ENCODE measurements at places on chromosomes 6 and 20.

DNA sequence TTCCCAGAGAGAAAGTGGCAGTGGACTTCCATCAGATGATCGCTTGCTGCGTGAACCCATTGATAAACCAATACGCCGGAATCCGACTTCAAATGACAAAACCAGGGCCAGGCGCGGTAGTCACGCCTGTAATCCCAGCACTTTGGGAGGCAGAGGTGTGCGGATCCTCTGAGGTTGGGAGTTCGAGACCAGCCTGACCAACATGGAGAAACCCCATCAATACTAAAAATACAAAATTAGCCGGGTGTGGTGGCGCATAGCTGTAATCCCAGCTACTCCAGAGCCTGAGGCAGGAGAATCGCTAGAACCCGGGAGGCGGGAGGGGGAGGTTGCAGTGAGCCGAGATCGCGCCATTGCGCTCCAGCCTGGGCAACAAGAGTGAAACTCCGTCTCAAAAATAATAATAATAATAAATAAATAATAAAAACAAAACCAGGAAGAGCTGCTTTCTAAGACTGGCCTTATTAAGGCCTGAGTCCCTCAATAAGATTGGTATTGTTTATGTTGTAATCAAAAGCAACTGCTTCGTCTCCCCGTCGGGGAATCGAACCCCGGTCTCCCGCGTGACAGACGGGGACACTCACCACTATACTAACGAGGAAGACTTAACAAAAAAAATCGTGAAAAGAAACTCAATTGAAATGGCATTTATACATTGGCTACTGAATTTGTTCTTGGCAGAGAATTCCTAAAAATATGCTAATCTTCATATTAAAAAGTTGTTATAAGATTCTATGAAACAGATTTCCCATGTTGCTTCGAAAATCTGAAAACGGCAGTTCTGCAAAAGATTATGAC, 110.2 kb upstream of the ZNF184 start:
- peak; percentile 16 for DNase-seq

DNA sequence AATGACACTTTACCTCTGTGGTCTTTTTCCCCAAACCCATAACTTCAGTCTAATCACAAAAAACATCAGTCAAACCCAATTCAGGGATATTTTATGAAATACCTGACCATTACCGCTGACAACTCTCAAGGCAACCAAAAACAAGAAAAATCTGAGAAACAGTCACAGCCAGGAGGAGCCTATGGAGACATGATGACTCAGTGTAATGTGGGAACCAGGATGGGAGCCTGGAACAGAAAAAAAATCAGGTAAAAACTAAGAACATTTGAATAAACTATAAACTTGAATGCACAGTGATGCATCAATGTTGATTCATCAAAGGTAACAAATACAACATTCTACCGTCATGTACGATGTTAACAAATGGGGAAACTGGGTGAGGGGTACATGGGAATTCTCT, 84.1 kb upstream of the TSHZ2 start:
- no peak for DNase-seq

GRCh38 chr6:169868458-169868857, 117.0 kb downstream of the ERMARD start:
- no peak for DNase-seq

DNA sequence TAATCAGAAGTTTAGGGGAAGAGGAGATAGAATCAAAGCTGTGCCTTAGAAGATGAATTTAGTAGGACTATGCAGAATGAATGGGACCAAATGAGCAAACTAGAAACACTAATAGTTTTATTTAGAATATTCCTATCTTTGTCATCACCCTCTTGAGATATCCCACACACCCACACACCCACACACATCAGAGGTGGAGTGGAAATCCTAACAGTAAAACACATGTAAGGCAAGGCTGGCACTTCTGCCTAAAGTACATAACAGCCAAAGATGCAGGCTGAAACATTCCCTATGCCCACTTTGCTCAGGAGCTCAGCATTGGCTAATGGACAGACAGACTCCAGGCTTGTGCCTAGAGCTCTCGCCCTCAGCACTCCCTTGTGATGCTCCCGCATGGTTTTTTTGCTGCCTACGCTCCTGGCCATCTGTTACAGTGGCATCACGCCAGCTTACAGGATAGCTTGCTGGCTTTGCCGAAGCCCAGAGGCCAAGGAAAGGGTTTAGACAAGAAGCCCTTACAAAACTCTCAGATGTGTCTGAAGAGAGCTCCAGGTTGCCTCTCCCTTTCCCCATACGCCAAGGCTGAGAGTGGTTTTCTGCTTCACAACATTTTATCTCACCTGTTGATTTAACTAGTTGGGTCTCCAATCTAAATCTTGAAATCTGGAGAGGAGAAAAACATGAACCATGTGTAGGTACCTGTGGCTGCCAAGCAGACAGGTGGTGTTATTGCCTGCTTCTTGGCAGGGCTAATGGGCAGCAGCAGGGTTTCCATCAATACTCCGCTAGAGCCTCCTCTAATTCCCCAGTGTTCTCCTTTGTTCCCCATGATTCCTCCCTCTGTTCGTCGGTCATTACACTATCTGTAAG, 282.6 kb upstream of the ID4 start:
- no peak for DNase-seq

DNA sequence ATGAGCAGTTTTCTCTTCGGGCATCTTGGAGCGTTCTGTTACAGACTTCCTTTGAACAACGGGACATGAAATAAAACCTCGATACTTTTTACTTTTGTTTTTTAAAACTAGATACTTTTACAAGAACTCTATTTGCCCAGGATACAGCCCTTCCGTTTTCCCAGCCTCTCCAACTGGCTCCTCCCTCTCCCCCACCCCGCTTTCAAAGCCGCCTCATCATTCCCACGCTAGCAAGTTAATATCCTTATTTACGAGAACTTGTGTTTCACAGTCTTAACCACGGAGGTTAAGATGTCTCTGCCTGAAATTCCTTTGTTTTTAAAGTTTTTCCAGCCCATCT, 241 bp upstream of the CFAP206 start:
- no peak for DNase-seq

GRCh38 chr6:3370361-3371221, 86.3 kb downstream of the SLC22A23 start:
- DNase-seq, result no peak

GRCh38 chr20:50306478-50307423, 116.1 kb downstream of the CEBPB start:
- DNase-seq, result no peak
